Omental fat pad (tissue), 4 donors: ENCODE measurements at places on chromosomes 6 and 20.

GRCh38 chr6:44309092-44309491, 4.1 kb downstream of the AARS2 start:
- DNase-seq = no peak

- DNase-seq = no peak
Measured at GRCh38 chr20:62461157-62461556, 14.6 kb downstream of the GATA5 start.

- DNase-seq = no peak
Measured at GRCh38 chr20:48288930-48289507, 503.7 kb upstream of the SULF2 start.

- no peak for DNase-seq
Measured at GRCh38 chr20:11754451-11754850, 163.2 kb upstream of the BTBD3 start.

DNA sequence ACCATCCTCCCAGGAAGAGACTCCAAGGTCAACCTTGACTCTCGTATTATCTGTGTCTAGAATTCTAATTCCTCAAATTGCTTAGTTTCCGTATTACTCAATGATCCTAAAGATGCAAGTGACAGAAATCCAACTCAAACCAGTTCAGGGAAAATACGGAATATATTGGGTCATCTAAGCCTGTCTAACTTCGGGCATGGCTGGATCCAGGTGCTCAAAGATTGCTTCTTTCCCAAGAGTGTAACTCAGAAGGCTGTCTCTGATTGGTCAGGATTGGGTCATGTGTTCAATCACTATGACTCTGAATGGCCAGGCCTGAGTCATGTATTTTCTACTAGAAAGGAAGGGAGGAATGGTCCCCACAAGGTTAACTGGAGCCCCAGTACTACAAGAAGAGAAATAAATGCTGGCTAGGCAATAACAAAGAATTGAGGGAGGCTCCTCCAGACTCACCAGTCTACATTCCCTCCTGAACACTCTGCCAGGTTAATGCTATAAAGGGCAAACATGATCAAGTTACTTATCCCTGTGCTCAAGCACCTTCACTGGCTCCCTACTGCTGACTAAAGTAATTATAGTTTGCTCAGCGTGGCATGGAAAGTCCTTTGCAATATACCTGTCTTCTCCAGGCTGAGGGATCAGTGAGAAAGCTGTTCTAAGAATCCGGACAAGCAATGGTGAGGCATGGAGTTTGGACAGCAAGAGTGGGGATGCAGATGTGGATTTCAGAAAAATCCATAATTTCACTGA, 15.4 kb upstream of the PREX1 start:
- no peak for DNase-seq

GRCh38 chr6:135522965-135523692, 25.6 kb upstream of the AHI1 start:
- no peak for DNase-seq

- no peak for DNase-seq
Measured at GRCh38 chr6:38542031-38542430, 97.7 kb downstream of the BTBD9 start.
